ENCODE measurements at places on chromosomes 7 and 10.

- no peak for DNase-seq
Observed at GRCh38 chr7:133025056-133025455, 56.8 kb downstream of the CHCHD3 start.

DNA sequence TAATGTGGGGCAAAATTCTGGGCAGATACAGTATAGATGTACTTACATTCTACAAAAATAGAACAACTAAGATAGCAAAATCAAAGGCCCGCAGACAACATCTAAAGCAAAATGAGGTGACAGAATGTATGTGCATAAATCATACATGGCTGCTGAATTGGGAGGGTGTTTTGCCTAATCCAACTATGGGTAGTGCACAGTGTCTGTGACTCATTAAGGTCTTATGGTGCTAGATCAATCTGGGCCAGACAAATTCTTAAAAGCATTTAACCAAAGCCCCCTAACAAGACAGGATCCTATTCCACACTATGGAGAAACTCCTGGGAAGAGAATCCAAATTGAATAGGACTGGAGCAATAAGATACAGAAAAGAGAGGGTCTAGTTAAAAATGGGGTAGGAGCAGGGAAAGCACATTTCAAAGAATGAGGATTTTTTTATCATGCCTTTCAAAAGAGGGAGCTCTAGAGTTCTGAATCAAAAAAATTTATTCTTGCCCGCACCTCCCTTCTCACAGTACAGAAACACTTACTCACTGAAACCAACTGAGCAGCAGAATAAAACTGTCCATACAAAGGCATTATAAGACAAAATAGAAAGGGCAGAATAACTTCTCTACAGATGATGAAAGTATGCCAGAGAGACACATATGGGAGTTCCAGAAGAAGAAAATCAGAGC is 181.3 kb downstream of the RNLS start:
- no peak for DNase-seq

- no peak for DNase-seq
Observed at GRCh38 chr10:787933-788651, 98.6 kb upstream of the DIP2C start.

DNA sequence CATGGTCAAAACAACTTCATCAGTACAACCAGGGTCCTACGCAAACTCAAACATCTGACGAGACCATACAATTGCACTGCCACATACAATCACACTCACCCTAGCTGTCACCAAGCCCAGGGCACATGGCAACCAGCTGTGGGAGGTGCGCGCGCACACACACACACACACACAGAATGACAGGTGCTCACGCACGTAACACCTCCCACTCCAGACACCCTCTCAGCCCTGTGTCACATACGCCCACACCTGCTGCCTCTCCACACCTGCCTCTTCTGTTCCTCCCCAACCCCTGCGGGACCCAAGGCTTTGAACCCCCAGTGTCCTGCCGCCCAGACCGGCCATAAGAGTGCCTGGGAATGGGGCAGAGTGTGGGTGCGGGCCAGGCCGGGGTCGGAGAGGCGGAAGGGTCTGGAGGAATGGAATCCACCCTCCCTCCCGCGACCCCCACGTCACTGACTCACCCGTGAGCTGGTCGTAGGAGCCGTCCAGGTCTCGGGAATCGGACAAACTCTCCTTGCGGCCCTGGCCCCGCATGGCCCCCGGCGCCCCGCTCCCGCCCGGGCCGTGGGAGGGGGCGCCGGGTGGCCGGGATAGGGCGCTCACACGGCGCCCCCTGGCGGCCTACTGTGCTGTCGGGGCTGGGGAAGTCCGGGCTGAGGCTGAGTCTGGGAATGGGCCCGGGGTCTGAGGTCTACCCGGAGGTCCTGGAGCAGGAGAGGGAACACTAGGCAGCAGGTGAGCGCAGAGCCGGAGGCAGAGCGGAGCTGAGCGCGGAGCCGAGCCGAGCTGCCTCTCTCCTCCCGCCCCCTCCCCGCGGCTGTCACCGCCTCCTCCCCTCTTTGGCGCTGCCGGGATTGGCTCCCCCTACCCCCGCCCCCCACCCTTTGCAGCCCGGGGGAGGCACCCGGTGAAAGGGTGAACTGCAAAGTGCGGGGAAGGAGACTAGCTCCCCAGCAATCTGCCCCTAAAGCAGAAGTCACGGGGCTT is at the start of gene KCNIP2:
Gene KCNIP2 (minus strand): TSS at position 769 of the 990 bp plus-strand sequence. CDS start 232 bp downstream, at position 537.
- peak; percentile 33 for DNase-seq

DNA sequence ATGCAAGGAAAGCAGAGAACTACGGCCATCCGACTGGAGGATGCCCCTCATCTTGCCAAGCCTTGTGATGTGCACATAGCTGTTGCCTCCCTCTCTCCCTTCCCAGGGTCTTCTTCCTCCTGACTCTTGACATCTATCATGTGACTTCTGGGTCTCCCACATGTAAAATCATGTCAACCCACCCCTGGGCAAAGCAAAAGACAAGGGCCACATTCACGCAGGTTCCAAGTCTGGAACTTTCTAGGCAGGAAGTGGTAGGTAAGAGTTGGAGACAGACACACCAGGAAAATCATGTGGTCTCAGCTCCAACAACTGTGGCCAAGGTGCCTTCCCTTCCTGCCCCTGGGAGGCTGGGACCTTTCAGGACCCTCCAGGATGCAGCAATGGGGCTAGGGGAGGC is 187.3 kb downstream of the CXCL12 start:
- no peak for DNase-seq

GRCh38 chr10:58266826-58267712 is 625 bp downstream of the IPMK start:
- DNase-seq = peak; percentile 55

- no peak for DNase-seq
Observed at GRCh38 chr10:118730756-118731456, 23.9 kb downstream of the CACUL1 start.

DNA sequence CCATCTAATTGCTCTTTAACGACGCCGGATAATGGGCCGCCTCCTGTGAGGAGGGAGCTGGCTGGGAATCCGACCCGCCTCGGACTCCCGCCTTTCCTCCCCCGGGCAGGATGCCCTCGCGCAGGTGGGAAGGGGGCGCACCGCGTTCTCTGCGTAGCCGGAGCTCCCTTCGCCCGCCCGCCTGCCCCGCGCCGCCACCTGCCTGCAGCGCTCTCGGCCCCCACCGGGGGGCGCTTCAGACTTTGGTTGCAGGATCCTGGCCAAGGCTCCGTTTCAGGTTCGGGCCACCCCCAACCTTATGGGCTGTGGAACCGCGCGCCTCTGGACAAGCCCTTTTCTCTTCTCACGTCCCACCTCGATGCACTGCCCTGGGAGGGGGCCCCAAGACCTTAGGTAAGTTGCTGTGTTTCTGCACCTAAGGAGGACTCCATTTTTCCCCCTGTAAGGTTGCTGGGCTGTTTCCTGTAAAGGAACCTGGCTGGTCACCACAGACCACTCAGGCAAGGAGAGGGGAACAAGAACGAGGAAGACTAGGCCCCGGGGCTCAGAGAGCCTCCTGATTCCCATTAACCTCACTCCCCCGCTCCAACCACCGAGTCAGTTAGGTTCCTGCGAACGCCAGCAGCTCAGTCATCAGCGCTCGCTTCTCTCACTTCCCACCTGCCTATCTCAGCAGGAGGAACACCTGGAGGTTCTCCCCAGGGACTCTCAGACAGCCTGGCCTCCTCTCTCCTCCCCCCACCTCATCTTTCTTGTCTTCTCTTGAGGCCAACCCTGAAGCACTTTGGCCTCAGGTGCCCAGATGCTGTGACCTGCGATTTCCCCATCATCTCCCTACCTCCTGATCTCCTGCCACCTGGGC is 11.3 kb upstream of the KAZALD1 start:
- DNase-seq = peak; percentile 71

All from RPMI8226 (cell line).